ENCODE measurements at places on chromosomes 5 and 9. TPM values are rescaled to one million over a fixed set of nuclear protein-coding genes. Genes with fewer than 3 reads are reported as not detected.

SLC1A1 gene
- not detected for total RNA-seq

PDGFRB gene
- 53.3 TPM for total RNA-seq

GDA gene
- total RNA-seq: not detected

SLC25A2 gene
- total RNA-seq: 0.56 TPM

GABBR2 gene
- not detected for total RNA-seq

HAPLN1 gene
- total RNA-seq: not detected

FAM221B gene
- total RNA-seq: not detected

FBP2 gene
- not detected for total RNA-seq

PRUNE2 gene
- total RNA-seq: 1.3 TPM

STPG3 gene
- total RNA-seq: not detected

CTXN3 gene
- not detected for total RNA-seq

PCDHB9 gene
- not detected for total RNA-seq

SLC6A7 gene
- not detected for total RNA-seq

RC3H2 gene
- total RNA-seq: 49.7 TPM

UGCG gene
- total RNA-seq: 14.4 TPM

SLC2A8 gene
- 26.0 TPM for total RNA-seq

PCAT7 gene
- total RNA-seq: not detected

SLC6A3 gene
- total RNA-seq: 0.23 TPM

SPRY4 gene
- total RNA-seq: 0.09 TPM

SLC34A1 gene
- total RNA-seq: 0.85 TPM

SHOC1 gene
- not detected for total RNA-seq

TLE1 gene
- 0.42 TPM for total RNA-seq

PCDH1 gene
- not detected for total RNA-seq

ELOVL7 gene
- total RNA-seq: 0.87 TPM

SLCO4C1 gene
- total RNA-seq: 0.35 TPM

SLC46A2 gene
- total RNA-seq: not detected

PIP5KL1 gene
- 1.8 TPM for total RNA-seq

PCDHGC5 gene
- total RNA-seq: not detected

OR1J2 gene
- total RNA-seq: not detected

AGPAT2 gene
- 20.5 TPM for total RNA-seq

C5orf52 gene
- total RNA-seq: not detected

RNF14 gene
- total RNA-seq: 23.8 TPM

SLC44A1 gene
- 10.3 TPM for total RNA-seq

IFNA2 gene
- not detected for total RNA-seq

All from activated CD8-positive, alpha-beta memory T cell treated with anti-CD3 and anti-CD28 coated beads, Interleukin-2, amount 10 ng/mL, durations not matched to agents 7 days and 5 days (primary cell).